Endothelial cell of coronary artery (primary cell): ENCODE measurements at places on chromosomes 12 and 14. TPM values are rescaled to one million over a fixed set of nuclear protein-coding genes. Genes with fewer than 3 reads are reported as not detected.

HOXC10 gene
- total RNA-seq = not detected in 2 replicates

EAPP gene
- total RNA-seq = 41.6 and 45.8 TPM in 2 replicates

KRT72 gene
- not detected in 2 replicates for total RNA-seq

ERBB3 gene
- 0.18 TPM in 1 of 2 replicates, not detected in the other for total RNA-seq

MEG3 gene
- total RNA-seq = 12.6 and 72.9 TPM in 2 replicates

GZMH gene
- not detected in 2 replicates for total RNA-seq

GPR84 gene
- under 0.01 TPM in 1 of 2 replicates, not detected in the other for total RNA-seq

COX8C gene
- not detected in 2 replicates for total RNA-seq

PTCSC3 gene
- total RNA-seq = not detected in 2 replicates

ZBTB39 gene
- 5.7 and 6.3 TPM in 2 replicates for total RNA-seq

TMEM30B gene
- total RNA-seq = under 0.01 and 0.09 TPM in 2 replicates

FIGNL2 gene
- 0.18 and 0.19 TPM in 2 replicates for total RNA-seq

TSPAN19 gene
- total RNA-seq = 0.09 TPM in 1 of 2 replicates, not detected in the other

LRRC43 gene
- 0.72 and 0.85 TPM in 2 replicates for total RNA-seq

PSME2 gene
- total RNA-seq = 101 and 105 TPM in 2 replicates

COCH gene
- 0.09 and 0.56 TPM in 2 replicates for total RNA-seq

SSPN gene
- 0.27 and 1.5 TPM in 2 replicates for total RNA-seq

TMEM121 gene
- total RNA-seq = 9.9 and 11.4 TPM in 2 replicates

CCDC85C gene
- 13.3 and 21.9 TPM in 2 replicates for total RNA-seq

OR4E2 gene
- not detected in 2 replicates for total RNA-seq

POU6F1 gene
- 0.99 and 1.7 TPM in 2 replicates for total RNA-seq

RTN1 gene
- 0.28 and 1.3 TPM in 2 replicates for total RNA-seq

CPNE6 gene
- not detected in 2 replicates for total RNA-seq

RNASE7 gene
- not detected in 2 replicates for total RNA-seq

GLT1D1 gene
- total RNA-seq = not detected in 2 replicates

DPF3 gene
- total RNA-seq = 6.0 and 18.5 TPM in 2 replicates

KRT83 gene
- not detected in 2 replicates for total RNA-seq

C14orf180 gene
- not detected in 2 replicates for total RNA-seq

SLC4A8 gene
- total RNA-seq = 4.9 TPM in 2 replicates

STYK1 gene
- total RNA-seq = 5.2 and 19.5 TPM in 2 replicates

GPR162 gene
- total RNA-seq = 6.4 and 10.2 TPM in 2 replicates

RD3L gene
- total RNA-seq = not detected in 2 replicates

PYGL gene
- 63.3 and 79.6 TPM in 2 replicates for total RNA-seq
